ENCODE measurements at places on chromosomes 7 and 10. TPM values are rescaled to one million over a fixed set of nuclear protein-coding genes. Genes with fewer than 3 reads are reported as not detected.
A peak's percentile ranks its signal among the peaks of the same experiment; 100 is the strongest.

The BAG3 gene
- total RNA-seq: 1.7 TPM

The KCNIP2 gene
- total RNA-seq: 0.85 TPM

The SFRP4 gene
- 0.80 TPM for total RNA-seq

The CHN2 gene
- 5.9 TPM for total RNA-seq

The PIP gene
- 0.28 TPM for total RNA-seq

The LIPJ gene
- 0.42 TPM for total RNA-seq

The CTAGE4 gene
- total RNA-seq: 0.28 TPM

The HSPB1 gene
- 67.7 TPM for total RNA-seq

The PSTK gene
- 4.8 TPM for total RNA-seq

The DDC gene
- 0.33 TPM for total RNA-seq

GRCh38 chr10:103423748-103424147 is 27.3 kb downstream of the PDCD11 start:
- no peak for DNase-seq

DNA sequence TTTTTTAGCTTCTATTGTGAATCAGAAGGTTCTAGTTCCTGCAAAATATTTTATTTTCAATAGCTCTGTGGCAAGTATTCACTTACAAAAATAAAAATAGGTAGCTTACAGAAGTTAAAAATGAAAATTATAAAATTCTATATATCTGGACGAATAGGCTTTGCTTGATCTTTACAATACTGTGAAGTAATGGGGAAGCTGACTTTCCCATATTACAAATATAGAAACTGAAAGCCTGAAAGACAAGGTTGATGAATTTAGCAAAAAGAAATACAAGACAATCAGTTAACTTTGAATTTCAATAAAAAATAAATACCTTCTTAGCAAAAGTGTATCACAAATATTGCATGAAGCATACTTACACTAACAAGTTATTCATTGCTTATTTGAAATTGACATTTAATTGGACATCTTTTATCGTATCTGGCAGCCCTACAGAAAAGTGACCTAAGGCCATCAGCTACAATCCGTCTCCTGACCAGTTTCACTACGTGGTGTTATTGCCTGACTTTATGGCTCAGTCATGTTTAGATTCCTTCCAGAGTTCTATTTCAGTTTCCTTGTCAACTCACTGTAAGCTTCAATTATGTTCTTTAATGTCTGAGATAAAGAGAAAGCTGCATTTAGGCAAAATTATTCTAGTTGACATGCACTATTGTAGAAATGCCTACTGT is 310.5 kb upstream of the HGF start:
- no peak for DNase-seq

DNA sequence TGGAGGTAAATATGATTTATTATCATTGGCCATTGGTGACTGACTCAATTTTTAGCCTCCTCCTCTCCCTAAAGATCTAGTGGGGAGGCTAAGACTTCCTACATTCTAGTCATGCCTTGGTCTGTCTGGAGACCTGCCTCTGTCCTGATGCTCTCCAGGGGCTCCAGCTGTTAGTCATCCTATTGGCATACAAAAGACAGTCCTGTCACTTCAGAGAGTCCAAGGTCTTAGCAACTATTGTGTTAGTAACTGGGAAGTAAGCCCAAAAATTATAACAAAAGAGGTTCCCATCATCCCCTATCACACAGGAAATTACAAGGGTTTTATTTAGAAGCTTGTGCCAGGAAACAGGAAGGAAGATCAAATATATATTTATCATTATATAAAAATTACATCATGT is 400.6 kb upstream of the VSTM2A start:
- no peak for DNase-seq

DNA sequence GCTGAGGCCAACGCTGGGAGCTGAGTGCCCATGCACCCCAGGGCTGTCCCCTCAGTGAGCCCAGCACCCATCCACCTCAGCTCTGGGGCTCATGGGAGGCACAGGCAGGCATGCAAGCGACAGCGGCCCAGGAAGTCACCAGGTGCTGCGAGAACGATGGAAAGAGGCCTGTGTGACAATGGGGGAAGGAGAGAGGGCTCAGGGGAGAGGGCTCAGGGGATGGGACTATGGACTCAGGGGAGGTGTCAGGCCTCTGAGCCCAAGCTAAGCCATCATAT is 292.5 kb downstream of the WDR37 start:
- DNase-seq: no peak

- no peak for DNase-seq
These were observed 116.9 kb downstream of the LRMDA start for GRCh38 chr10:75548356-75548755.

GRCh38 chr7:104231054-104232046 is 23.5 kb upstream of the ORC5 start:
- peak; percentile 40 for DNase-seq

- no peak for DNase-seq
These were observed 244.9 kb upstream of the NEBL start for GRCh38 chr10:21141946-21142492.

DNA sequence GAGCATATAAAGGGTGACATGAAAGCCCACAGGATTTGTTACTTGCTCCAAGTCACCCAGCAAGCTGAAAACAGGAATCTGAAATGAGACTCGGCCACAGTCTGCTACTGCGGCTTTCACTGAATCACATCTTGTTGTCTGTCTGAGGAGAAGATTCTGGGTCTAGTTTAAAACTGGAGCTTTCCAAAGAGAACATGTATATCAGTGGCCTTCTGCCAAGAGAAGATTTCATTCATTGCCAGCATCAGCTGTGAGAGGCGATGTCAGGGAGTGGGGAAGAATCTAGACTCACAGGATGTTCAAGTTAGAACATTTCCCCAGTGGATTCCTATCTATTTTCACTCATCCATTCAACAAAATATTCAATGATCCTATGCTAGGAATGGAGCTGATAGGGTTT is 122.8 kb downstream of the GALNT17 start:
- no peak for DNase-seq

GRCh38 chr10:93211991-93212390 is 138.3 kb downstream of the CYP26A1 start:
- no peak for DNase-seq

DNA sequence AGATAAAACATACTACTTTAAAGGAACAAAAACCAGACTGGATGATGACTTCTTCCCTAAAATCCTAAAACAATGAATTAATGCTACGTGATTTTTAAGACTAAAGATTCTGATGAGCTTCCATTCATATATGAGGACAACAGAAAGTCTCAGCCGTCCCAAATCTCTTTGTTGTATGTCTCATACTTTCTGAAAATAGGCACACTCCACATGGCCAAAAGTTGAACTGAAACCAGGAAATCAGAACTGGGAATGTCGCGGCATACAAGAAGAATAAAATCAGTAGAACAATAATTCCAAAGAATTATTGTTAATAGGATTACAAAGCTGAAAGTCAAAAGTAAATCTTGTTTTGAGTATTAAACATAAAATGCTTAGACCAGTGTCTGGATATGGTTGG is 195.4 kb upstream of the GHITM start:
- no peak for DNase-seq

DNA sequence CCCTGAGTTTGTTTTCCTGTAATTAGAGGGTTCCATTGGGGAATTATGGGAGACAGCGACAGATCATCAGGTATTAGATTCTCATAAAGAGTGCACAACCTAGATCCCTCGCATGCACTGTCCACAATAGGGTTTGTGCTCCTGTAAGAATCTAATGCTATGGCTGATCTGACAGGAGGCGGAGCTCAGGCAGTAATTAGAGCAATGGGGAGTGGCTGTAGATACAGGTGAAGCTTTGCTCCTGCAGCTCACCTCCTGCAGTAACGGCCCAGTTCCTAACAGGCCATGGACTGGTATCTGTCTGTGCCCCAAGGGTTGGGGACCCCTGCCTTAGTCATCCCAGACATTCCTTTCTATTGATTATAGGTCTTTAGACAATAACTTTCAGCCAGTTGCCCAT is 894 bp upstream of the ZSCAN21 start:
- no peak for DNase-seq

DNA sequence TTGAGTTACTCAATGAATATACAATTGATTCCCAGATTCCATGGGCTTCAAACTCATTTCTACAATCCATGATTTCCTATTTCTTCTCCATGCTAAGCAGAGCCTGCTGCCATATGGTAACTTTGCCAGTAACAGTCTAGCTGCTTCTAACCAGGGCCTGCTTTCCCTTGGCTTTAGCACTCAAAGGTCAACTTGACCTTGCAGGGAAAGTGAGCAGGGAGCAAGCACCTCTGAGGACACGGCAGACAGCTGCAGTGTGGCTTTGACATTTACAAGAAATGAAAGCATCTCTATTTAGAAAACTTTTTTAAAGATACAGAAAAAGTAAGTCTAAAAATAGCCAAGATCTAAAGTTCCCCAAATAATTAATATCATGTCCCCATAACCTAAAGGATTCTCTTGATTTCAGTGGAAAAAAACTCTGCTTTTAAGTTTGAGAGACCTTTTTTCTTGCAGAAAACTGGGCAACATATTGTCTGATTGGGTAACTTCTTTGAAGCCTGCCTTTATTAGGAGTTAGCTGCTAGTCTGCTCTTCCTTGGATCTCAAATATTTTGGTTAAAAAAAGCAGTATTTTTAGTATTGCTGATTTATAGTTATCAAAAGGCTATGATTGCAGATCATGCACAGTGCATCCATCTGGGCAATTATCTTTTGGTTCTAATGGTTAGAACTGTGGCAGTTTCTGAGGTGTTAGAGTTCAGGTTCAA is 257.9 kb downstream of the AHR start:
- no peak for DNase-seq

DNA sequence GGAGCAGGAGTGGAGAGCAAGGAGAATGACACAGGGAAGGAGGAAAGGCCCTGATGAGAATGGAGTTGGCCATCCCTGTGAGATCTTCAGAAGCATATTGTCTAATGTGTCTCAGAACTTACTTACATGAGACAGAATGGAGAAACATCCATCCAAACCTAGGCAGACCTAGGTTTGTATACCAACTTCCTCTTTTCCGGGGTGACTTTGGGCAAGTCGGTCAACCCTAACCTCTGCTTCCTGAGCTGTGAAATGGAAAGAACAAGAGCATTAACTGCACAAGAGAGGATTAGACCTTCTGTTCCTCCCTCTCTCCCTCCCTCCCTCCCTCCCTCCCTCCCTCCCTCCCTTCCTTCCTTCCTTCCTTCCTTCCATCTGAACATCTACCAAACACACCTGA is 4.5 kb downstream of the GHRHR start:
- DNase-seq: no peak

- DNase-seq: no peak
These were observed 6.8 kb downstream of the RSBN1L start for GRCh38 chr7:77702968-77703472.

DNA sequence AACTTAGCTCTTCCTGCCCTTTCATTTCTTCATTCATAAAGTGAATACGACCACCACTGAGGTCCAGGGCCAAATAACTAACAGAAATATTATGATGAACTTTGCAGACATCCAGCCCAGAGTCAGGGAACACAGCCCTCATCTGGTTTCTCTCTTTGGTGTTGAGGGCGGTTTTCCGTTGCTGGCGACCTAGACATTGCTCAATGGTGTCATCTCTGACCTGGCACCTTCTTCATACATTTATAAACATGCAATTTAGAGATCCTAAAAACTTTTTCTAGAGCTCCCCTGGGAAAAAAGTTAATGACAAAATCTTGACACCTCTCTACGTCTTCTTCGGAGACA is 324 bp upstream of the TET1 start:
- DNase-seq: no peak

- no peak for DNase-seq
These were observed 66.3 kb downstream of the BAMBI start for GRCh38 chr10:28743576-28743975.

DNA sequence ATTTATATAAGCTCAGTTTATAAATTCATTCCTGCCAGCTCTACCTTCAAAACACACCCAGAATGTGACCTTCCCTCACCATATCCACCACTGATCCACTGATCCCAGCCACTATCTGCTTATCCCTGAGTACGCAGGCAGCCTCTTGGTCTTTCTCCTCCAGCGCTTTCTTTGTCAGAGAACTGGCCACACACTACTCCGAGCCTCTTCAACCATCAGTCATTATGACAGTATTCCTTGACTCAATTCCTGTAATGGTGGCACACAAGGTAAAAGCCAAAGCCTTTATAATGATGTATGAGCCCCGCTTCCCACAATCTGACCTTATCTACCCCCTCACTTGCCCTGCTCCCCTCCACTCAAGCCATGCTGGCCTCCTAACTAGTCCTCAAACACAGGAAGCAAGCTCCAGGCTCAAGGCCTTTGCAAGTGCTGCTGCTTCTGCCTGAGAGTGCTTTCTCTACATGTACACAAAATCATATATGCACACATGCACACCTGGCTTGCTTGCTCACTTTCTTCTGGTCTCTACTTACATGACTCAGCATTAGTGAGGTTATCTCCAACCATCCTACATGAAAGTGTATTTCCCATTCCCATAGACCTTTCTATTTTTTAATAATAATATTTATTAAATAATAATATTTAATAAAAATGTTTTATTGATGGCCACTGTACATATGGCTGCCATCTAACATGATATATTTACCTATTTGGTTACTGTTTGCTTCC is 150.4 kb upstream of the FEZF1 start:
- no peak for DNase-seq

GRCh38 chr10:31028081-31028480 is 3.6 kb downstream of the ZNF438 start:
- DNase-seq: no peak

DNA sequence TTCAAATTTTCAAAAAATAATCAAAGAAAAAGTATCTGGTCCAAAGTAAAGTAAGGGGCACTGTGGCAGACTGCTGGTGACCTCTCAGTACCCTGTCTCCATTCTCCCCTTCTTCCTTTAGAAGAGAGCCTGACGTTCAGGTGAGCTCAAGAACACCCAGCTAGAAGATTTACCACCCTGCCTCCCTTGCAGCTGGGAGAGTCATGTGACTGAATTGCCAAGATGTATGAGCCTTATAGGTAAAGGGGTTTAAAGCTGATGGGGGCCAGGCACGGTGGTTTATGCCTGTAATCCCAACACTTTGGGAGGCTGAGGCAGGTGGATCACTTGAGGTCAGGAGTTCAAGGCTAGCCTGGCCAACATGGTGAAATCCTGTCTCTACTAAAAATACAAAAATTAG is 86.3 kb upstream of the NANOS1 start:
- no peak for DNase-seq

All from thymus (tissue), 14 donors.